Cortex of kidney (tissue), 1 donor: ENCODE measurements at places on chromosomes 1 and 21.

DNA sequence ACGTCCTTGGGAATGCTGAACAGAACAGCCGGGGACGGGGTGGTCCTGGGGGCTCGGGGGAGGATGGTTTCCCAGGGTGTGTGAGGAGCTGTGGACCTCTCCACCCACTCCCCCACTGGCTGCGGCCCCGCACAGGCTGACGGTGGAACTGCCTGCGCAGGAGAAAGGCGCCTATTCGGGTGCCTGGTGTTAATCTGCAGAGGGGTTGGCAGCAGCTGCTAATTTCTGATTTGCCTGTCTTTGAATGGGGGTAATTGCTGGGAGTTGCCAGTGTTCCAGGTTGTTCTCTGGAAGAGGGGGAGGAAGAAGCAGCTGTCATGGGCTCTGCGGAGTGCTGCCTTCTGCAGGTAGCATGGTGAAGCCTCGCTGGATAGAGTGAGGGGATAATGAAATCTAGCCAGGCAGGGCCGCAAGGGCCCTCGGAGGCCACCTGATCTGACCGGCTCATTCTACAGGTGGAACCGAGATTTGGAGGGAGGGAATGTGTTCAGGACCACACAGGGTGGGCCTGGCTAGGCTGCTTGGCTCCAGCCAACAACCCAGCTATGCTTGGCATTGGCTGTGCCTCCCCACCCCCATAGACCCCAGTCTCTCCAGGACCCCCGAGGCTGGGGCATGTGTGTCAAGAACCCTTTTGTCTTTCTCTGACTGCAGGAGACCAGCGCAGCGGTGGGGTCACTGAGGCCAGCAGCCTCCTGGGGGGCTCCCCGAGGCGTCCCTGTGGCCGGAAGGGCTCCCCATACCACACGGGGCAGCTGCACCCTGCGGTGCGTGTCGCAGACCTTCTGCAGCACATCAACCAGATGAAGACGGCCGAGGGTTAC, 67.1 kb downstream of the PTPRU start:
- no peak for DNase-seq

- no peak for DNase-seq
These were observed 122.7 kb downstream of the CLEC20A start for GRCh38 chr1:178374016-178374415.

DNA sequence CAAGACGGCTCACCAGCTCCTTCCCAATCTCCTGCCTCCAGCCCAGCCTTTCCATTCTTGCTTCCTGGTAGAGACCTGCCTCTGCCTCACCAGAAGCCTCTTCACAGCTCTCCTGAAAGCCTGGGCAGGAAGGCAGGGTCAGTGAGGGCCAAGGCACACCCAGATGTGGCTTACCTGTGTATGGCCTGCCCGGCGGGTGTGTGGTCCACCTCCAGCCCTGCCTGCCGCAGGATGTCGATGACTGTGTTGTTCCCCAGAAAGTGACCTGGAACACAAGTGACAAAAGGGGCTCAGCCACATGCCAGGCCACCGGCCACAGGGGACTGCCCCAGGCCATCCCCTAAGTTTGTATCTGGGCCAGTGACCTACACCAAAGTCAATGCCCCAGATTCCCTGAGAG, 218.9 kb downstream of the TRABD2B start:
- DNase-seq = no peak

DNA sequence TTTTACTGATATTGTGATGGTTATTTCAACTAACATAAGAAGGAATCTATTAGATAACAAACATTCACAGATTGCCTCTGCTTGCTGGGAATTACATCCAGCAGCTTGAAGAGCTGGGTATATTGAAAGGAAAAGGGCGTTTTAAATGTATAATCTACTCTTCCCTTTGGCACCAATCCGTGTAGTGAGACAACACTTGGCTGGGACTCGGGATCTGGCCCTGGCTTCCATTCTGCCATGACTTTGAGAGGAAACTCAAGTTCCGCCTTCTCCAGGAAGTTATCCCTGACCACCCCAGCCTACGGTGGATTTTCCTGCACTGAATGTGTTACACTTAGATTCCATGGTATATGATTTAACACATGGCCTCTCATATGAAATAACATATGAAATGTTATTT, 86.9 kb upstream of the UBE2U start:
- no peak for DNase-seq

GRCh38 chr1:183912265-183912886, 107.5 kb downstream of the RGL1 start:
- DNase-seq = no peak
